CD4-positive, alpha-beta T cell treated with Interleukin-21 for 1 hour (primary cell): ENCODE measurements at places on chromosomes 3 and 15.

DNA sequence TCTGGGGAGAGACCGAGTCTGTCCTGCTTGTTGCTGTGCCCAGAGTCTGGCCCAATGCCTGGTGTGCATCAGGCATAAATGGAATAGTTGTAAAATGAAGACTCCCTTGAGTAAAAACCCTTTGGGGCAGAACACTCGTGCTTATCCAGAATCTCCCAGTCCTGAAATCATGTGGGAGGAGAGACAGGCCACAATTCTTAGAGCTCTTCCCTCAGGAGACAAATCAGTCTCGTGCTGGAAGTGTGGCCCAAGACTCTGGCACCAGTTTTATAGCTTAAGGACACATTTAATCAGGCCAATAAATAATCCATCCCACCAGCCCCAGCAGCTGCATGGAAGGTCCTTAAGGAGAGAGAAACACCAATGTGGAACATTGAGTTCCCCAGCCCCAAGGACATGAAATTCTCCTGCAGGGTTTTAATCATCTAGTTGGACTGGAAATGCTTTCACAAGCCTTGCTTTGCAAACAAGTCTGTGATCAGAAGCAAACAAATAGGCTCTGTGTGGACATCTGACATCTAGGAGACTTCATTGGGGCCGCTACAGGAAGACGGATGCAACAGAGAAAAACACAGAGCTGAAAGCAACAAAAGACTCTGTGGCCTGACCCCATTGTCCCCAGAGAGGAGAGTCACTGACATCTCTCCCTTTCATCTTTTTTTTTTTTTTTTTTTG lies 70.4 kb downstream of the LSM3 start:
- no peak for DNase-seq

DNA sequence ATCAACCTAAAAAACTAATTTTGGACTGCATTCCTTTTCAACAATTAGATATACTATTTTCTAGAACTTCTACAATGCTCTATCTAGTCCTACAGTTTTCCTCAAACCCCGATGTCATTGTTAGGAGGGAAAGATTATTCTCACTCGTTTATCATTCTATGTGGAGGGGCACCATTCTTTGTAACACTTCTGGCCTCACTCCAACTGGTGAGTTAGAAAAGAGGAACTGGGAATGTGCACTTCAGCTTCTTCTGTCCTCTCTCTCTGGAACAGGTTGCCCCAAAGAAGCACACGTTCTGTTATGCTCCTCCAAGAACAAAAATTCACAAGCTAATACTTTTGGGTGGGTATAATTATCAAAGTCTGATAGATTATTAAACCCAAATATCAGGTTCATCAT lies 137.9 kb downstream of the UACA start:
- DNase-seq, result peak; percentile 4

DNA sequence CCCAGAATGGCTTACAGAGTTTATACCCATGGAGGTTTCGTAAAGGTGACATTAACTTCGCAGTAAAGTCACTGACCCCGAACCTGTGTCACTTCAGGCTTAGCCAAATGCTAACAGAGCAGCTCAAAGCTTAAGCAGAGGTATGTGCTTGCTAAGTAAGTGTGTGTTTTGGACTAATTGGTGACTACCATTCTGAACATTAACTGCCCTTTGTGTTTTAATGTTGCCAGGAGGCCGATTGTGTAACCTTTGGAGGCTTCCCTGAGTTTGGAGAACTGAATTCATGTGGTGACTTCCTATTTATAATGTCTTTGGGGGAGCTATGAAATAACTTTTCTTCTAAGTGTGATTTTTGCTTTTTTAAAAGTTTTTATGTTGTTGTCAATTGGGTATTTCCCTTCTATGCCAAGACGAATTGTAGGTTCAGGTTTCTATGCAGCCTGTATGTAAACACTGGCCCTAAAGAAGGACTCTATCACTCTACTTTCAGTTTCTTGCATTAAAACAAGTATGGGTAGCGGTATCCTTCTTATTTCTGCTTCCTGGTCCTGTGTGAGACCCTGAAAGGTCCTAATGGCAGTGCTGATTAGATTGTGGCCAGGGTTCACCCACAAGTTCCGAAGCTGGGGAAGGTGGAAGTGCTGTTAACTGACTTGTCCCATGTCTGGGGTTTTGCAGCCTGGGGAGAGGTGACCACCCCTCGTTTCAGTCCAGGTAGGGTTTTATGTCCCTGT lies 86.3 kb downstream of the IGF1R start:
- no peak for DNase-seq

DNA sequence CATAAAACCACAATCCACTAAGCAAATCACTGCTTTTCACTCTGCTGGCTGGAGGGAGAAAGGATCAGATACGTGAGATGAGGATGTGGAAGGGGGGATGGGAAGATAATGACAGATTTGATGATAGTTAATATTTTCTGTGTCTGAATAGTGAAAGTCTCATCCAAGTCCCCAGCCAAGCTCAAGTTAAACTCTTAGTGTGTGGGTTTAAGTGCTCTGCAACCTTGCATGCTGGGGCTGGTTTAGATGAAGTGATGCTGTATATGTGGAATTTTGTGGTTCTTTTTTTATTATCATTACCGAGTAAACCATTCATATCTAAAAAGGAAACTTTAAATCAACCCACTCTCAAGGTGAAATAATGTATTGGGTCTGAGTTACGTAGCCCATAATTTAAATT lies 111.0 kb downstream of the TPRG1 start:
- no peak for DNase-seq

GRCh38 chr15:91473894-91474545 lies 374.0 kb downstream of the SV2B start:
- DNase-seq, result no peak

DNA sequence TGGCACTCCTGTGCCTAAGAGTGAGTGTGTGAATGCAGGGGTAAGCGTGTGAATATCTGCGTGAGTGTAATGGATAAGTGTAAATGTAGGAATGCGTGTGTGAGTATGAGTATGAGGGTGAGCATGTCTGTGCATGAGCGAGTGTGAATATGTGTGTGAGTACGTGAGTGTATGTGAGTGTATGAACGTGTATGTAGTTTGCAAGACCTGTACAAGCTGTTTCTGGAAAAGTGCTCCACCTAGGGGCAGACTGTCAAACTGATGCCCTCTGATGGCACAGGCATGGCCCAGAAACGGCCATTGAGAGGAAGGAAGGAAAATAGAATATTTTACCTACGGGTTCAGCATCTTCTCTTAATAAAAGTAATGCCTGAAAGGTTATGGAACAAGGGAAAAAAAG lies 24.4 kb upstream of the FRMD4B start:
- peak; percentile 64 for DNase-seq

GRCh38 chr15:92847841-92848240 lies 52.3 kb upstream of the CHD2 start:
- DNase-seq, result no peak

DNA sequence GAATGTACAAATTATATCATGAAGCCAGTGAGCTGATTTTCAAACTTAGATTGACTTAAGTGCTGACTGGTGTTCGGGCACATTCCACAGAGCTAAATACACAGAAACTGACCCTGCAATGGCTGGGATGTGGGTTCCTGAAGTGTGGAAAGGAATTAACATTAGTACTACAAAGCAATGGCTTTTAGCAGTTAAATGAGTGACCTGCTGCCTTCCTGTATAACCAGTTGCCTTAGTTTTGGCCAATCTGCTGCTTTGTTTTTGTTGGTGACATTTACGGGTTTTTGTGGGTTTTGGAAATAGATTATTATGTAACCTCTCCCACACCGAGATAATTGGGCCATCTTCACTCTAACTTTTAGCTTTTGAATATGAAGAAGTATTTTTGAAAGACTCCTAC lies 2.4 kb upstream of the SKIC8 start:
- no peak for DNase-seq

- DNase-seq, result no peak
Observed at GRCh38 chr3:10919636-10920035, 72.9 kb upstream of the SLC6A1 start.

DNA sequence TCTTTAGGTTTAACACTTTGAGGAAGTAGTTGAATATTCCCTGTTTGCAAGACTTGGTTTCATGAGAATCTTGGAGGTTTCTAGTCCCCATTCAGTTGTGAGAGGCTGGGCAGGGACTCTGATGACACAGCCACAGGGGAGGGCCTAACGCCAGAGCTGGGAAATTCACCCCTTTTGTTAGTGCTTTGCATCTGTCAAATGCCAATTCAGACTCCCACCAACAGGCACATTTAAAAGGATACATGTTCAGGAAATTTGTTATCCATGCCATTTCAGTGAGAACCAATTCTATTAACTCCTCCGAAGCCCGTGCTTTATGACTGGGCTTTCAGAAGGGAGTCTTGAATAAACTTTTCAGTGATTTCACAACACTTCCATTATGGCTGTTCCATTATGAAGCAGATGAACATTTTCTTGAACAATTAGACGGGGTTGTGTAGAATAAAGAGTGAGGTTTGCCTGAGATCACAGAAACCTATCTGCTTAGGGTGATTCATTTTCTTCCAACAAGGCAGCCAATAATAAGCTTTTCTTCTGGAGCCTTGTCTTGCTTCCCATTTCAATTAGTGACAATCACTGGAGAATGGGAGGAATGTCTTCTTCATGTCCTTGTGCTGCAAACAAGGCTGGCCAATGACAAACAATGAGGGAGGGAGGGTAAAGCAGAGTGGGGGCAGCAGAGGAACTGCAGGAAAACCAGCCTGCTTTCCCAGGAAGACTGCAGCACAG lies 90.6 kb downstream of the SOX14 start:
- no peak for DNase-seq

GRCh38 chr3:176149567-176149966 lies 1047.7 kb downstream of the TBL1XR1 start:
- no peak for DNase-seq

DNA sequence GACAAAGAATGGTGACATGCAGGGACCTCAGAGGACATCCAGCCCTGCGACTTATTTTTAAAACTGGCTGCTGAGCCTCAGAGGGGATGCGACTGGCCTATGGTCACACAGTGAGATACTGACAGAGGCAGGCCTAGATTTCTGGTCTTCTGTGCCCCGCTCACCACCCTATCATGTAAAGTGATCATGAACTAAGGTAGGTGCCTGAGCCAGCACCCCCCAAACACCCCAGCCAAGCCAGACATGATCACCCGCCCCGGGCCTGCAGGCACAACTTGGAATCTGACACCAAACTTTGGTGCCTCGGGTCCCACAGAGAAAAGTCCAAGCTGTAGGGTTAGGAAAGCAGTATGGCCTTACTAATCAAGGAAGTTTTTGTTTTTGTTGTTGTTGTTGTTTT lies 33.9 kb upstream of the HHATL start:
- DNase-seq, result no peak

DNA sequence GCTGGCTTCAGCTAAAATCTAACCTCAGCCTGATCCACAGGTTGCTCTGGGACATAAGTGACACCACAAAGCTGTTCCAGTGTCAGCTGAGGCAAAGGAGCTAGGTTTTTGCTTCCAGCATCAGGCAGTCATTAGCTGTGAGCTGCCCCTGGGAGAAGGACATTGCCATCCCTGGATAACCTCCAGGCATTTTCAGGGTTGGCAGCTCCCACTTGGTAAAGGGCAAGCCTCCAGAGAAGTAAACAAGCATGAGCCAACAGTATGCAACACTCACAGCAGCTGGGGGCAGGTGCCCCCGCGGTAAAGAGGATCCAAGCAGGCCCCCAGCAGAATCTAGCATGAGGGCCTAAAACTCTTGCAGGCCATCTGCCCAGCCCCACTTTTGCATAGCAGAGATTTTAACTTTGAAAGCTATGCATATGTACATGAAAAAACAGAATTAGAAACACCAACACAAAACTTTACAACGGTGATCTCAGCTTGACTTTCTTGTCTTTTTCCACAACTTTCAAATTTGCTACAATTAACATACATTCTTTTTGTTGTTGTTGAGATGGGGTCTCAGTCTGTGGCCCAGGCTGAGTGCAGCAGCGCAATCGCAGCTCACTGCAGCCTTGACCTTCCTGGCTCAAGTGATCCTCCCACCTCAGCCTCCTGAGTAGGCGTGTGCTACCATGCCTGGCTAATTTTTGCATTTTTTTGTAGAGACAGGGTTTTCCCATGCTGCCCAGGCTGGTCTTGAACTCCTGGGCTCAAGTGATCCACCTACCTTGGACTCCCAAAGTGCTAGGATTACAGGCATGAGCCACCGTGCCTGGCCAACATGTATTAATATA lies 83.8 kb upstream of the TPM1 start:
- DNase-seq, result no peak

DNA sequence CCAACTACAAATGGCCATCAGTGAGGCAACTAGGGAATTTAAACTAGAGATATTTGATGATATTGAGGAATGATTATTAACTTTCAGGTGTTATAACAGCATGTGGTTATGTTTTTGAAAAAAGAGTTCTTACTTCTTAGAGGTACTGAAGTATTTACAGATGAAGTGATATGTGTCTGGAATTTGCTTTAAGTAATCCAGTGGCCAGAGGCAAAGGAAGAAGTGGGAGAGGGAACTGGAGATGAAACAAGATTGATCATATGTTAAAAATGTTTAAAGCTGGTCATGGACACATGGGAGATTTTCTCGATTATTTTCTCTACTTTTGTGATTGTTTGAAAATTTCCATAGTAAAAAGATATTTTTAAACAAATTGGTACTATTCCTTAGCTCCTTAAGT lies 53.3 kb upstream of the SLCO2A1 start:
- no peak for DNase-seq

- no peak for DNase-seq
Observed at GRCh38 chr15:69034352-69034751, 19.9 kb downstream of the NOX5 start.

GRCh38 chr3:167032267-167032876 lies 347.7 kb downstream of the ZBBX start:
- DNase-seq, result no peak
